ENCODE measurements at places on chromosomes 13 and 19.

DNA sequence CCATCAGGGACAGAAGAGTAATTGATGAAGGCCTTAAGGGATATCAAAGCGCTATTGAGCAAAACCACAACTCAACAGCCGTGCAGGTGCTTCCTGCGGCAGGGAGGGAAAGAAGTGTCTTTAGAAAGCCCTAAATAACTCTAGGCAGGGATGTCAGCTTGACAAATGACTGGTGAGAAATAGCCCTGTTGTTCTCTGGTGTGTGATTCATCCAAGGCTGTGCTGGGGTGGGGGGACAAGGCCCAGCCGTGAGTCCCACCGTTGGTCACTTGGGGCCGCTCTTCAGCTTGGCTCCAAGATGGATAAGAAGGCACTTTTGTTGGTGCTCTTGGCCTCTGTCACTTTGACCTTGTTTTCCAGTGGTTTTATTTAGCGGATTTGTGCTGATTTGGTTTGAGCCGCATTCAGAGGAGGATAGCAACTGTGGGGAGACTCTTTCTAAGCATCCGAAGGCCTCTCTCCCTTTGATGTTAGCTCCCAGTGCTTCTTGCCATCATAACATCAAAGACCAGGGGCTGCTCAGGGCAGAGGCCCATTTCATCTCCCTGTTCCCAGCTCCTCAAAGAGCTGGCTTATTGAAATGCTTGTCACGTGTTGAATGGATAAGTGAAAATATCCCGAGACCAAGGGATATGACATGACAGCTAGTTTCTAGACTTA lies 130.3 kb upstream of the SERP2 start:
- DNase-seq: no peak

- no peak for DNase-seq
Measured at GRCh38 chr13:103568314-103568713, 502.1 kb upstream of the SLC10A2 start.

DNA sequence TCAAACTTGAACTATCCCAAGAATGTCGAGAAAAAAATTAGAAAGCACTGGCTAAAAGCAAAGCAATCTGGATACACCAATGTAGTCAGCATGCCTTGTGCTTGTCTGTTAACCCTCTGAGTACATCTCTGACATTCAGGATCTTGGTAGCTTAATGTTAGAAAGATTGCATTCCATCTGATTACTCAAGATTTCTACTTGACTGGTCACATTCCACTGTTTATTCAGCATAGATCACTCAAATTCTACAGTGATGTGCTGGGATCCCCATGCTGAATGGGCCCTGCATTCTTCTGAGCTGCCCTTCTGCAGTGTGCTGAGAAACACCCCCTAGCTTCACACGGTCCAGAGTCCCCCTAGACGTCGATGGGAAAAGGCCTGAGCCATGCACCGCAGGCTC lies 295.4 kb upstream of the MAB21L1 start:
- DNase-seq: no peak

- DNase-seq: peak; percentile 90
Measured at GRCh38 chr13:27424246-27425157, at the start of gene GTF3A. TSS of gene GTF3A (plus strand) at chr13:27424619.

- DNase-seq: no peak
Measured at GRCh38 chr13:93751117-93751516, 524.5 kb downstream of the GPC6 start.

- DNase-seq: no peak
Measured at GRCh38 chr19:2533686-2534422, 57.9 kb downstream of the GADD45B start.

All from brain (organoid and tissue), 16 donors.